ENCODE measurements at places on chromosomes 1 and 21.
A peak's percentile ranks its signal among the peaks of the same experiment; 100 is the strongest.

DNA sequence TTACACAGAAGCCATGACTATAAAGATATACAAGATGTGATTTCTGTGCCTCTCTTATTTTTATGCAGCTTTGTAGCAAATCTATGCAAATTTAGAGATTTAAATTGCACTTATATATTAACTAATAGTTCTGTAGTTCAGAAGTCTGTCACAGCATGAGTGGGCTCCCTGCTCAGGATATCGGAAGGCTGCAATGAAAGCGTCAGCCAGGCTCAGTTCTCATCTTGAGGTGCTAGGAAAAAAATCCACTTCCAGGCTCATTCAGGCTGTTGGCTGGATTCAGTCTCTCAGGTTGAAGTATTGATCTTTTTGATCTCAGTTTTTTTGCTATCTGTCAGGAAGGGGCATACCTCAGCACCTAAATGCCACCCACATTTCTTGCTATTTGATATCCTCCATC is 487.4 kb upstream of the DEPDC1 start:
- no peak for DNase-seq

- DNase-seq, result no peak
These were observed 22.9 kb upstream of the ARHGEF10L start for GRCh38 chr1:17516303-17517214.

DNA sequence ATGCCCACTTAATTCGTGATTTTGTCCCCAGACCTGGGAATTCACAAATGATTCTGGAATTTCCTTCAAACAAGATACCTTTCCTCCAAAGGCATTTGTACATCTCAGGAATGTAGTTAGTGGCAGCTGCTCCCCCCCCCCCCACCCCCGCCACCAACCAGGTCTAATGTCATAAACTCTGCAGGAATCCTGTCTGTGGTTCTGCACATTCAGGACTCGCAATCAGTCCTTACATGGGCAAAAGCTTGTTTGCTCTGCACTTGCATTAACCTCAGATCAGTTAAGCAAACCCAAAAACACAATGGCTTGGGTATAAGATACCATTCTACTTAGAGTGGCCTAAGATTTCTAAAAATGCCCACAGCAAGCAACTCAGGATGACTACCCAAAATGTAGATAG is 143.8 kb downstream of the TGFB2 start:
- DNase-seq, result no peak

- no peak for DNase-seq
These were observed 1.9 kb downstream of the DHRS3 start for GRCh38 chr1:12615865-12616708.

DNA sequence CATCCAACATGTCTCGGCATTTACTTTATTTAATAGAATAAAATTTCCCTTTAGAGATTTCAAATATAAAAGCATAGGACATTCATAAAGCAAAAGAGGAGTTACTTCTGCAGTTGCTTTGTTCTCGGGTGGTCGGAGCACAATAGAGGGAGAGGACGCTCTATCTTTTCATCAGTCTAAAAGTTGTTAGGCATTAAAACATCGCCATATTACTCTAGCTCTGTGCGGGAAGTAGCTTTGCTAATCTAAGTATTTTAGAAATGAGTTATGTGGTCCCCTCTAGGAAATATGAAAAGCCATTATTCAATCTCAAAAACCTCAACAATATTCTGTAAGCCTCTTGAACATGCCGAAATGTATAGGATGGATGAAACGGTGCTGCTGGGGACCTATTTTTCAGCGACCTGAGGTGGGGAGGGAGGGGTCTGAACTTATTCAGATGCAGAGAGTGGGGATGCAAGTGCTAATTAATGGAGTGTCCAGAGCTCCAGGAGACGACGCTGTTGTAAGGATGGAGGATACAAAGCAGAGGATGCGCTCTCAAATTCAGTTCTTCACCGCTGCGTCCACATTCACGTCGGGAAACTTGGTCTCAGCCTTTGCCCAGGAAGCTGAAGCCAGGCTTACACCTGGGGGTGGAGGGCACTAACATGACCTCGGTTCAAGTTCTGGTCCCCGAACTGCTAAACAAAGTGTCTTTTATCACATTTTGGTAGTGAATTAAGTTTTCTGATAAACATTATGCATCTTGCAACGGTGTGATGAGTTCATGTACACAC is 6.3 kb downstream of the CDKN2C start:
- peak; percentile 59 for DNase-seq

- no peak for DNase-seq
These were observed 22.4 kb downstream of the ZZZ3 start for GRCh38 chr1:77659879-77660593.

DNA sequence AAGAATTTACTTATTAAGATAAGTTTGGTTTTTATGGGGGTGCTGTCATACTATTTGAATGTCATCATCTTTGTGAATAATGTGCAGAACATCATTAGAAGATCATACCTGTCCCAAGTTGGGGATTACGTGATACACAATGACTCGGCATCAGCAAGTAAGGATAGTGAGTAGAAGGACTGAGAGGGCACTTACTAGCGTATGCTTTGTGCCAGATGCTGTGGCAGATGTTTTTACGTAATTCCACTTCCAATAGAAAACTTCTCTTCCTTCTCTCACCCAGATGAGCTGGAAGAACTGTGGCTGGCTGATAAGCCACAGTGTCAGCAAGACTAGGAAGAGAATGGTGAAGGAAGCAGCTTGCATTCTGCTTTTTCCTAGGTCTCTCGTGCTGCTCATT is 28.1 kb upstream of the TGFB2 start:
- DNase-seq, result no peak

GRCh38 chr1:206532368-206532767 is 25.0 kb downstream of the RASSF5 start:
- no peak for DNase-seq

- DNase-seq, result peak; percentile 14
These were observed 87.3 kb downstream of the USP24 start for GRCh38 chr1:55127827-55128343.

GRCh38 chr1:88063605-88064004 is 620.5 kb upstream of the PKN2 start:
- no peak for DNase-seq

GRCh38 chr21:38958940-38959691 is 153.4 kb downstream of the ETS2 start:
- no peak for DNase-seq

DNA sequence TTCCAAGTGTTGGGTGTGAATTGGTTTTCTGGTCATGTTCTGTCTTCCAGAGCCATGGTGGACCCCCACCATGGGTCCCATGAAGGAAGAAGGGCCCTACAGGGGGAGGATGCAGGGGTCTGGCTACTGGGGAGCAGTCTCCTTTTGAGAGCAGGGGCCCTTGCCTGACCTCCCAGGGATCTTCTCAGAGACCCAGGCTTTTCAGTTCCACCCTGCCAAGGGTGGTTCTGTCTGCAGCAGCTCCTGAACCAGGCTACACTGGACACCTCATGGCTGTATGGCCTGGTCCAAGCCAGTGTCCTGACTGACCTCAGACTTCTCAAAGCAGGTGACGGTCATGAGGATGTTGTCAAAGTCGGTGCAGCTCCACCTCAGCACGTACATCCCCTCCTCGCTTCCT is 109.0 kb downstream of the JAK1 start:
- DNase-seq, result no peak

- no peak for DNase-seq
These were observed 356.4 kb upstream of the ST6GALNAC5 start for GRCh38 chr1:76510672-76511557.

DNA sequence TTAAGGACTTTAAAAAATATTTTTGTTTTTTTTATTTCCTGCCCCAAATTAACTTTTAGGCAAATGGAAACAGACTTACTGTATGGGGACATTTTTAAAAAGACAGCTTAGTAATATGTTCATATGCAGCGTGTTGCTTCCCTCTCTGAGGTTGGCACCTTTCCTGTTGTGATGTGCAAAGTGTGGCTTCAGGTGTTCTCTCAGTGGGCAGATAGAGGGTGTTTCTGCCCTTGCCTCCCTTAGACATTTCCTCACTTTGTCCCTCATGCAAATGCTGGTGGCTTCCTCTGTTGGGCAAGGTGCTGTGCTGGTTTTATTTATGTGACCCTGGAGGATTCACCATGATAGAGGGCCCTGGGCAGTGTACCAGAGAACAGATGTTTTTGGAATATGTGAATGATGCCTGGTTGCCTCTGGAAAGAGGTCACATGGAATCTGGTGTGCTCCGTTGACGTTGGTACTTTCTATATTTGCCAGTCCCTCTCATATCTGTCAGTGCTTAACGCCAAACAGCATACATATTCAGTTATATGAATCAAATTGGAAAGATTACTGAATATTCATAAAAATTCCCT is 123.5 kb downstream of the PATJ start:
- DNase-seq, result no peak

DNA sequence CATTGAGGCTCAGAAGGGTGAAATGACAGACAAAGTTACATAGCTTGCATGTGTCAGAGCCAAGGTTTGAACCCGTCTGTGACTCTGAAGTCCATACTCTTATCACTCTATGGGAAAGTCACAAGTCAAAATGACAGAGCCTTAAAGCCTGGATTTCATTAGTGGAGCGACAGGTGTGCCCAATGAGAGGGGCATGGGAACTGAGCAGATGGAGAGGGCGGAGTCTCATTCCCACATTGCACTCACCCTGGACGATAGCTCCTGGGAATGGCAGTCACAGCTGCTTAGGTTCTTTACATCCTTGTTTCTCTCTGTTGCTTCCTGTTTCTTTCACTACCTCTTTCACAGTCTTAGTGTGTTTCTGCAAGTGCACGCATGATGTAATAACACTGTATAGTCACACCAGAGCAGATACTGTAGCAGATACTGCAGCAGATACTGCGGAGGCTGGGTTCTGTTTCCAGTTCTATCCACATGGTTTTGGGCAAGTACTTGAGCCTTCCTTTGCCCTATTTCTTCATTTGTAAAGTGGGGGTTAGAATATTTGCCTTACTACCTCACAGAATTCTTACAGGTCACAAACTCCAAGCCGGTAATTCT is 127.2 kb downstream of the ZSCAN20 start:
- no peak for DNase-seq

DNA sequence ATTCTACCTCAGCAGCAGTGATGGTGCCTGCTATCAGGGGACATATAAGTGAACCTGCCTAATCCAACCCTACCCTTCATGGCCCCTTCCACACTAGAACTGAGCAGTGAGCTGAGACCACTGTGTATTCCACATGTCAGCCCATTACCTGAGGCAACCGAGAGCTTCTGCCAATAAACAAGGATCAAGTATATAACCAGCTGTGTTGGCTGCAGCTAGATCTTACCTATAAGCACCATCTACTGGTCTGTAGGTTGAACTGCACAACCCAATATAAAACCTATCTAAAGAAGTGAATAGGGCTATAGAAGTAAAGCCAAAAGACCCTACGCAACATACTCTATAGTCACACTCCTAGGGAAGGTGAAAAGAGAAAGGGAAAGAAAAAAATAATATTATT is 376.9 kb downstream of the HHIPL2 start:
- DNase-seq, result peak; percentile 19

GRCh38 chr1:246647113-246647512 is 77.1 kb upstream of the SCCPDH start:
- no peak for DNase-seq

- DNase-seq, result no peak
These were observed 28.3 kb downstream of the PDE4B start for GRCh38 chr1:65820983-65821382.

DNA sequence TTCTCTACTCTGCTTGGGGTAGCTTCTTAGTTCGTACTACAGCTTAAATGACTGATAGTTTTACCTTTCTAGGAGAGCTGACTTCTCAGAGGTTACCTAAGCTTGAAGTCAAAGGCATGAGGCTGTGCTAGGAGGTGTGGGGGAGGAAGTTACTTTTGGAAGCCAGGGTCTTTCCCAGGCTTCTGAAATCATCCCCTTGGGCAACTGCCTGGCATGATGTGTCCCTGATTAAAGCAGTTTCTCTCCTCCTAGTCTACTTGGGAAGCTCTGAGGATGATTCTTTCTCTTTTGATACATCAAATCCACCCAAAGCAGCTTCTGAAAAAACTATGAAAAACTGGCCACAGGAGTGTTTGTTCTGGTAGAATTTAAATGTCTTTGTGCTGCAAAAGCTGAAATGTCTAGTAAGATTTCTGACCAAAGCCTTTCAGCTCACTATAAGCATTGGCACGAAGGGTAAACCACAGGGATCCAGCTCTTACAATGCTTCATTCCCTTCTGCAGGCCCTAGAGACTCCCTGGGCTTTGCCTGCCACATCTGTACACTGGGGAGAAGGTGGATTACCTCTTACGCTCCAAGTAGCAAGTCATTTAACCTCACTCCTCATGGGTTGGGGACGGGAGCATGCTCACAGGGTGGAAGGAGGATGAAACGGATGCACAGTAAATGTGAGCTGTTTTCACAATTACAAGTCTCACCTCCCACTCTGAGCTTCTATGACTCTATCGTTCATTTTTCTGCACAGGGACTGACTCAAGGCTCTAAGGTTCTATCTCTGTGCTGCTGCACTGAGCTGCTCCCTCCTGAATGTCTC is 59.6 kb downstream of the RUNX1 start:
- no peak for DNase-seq

DNA sequence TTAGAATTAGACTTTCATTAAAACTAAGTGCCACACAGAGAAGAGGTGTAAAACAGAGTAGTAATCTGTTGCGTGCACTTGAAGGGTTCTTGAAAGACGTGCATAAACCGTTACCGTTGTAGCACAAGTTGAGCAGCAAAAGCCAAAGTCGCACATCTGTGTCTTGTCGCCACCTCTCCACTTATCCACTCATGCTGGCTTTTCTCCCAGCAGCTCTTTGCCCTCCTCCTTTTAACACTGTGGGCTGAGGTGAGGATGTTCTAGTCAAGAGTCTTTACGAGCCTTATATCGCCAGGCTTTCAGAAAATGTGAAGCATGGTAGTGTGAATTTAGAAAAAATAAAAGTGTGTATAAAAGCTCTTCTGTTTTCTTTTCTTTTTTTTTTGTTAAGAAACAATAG is 48.0 kb downstream of the NR5A2 start:
- peak; percentile 8 for DNase-seq

- DNase-seq, result no peak
These were observed 86.4 kb downstream of the IER5 start for GRCh38 chr1:181174861-181175260.

GRCh38 chr1:236997882-236998281 is 6.4 kb downstream of the MT1HL1 start:
- DNase-seq, result no peak

- DNase-seq, result no peak
These were observed 4.0 kb upstream of the RCAN1 start for GRCh38 chr21:34618941-34619340.

- no peak for DNase-seq
These were observed 42.6 kb downstream of the RSPH1 start for GRCh38 chr21:42453224-42453985.

DNA sequence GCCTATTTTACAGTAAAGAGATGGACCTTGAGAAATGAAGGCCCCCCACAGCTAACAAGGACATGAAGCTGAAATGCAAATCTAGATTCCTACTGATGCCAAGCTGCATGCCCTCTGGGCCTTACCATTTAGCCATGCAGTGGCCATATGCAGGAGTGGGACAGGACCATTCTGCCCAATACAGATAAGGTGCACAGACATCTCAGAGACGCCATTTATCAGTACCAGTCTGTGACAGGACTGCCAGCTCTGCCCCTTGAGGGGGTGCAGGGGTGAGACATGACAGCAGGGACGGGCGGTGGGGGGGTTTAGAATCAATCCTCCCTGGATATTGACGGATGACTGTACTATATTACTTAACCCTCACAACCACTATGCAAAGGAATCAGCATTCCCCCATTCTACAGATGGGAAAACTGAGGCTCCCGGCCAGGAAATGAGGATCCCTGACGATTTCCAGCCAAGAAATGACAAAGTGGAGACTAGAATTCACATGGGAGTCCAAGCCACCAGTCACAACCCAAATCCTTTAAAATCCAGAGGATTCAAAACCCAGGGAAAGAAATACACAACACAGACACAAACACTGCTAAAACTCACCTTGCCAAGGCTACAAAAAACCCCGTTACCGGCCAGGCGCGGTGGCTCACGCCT is 10.8 kb downstream of the SSBP3 start:
- DNase-seq, result no peak

Measured in KBM-7 (cell line).